ENCODE measurements at places on chromosomes 2 and 18. TPM values are rescaled to one million over a fixed set of nuclear protein-coding genes. Genes with fewer than 3 reads are reported as not detected.

- no peaks in the 10 kb centered on the region for H3K27me3 ChIP-seq
- H3K27ac ChIP-seq = no peak overlapping the region
- no peaks in the 10 kb centered on the region for H3K36me3 ChIP-seq
- no peaks in the 10 kb centered on the region for H3K4me1 ChIP-seq
- H3K4me3 ChIP-seq = no peak overlapping the region
Measured at GRCh38 chr2:23069923-23070322, 315.1 kb upstream of the KLHL29 start.

GRCh38 chr2:235414422-235414821 is 79.4 kb upstream of the AGAP1 start:
- no peaks in the 10 kb centered on the region for H3K4me1 ChIP-seq
- H3K4me3 ChIP-seq = no peak overlapping the region
- no peaks in the 10 kb centered on the region for H3K36me3 ChIP-seq

DNA sequence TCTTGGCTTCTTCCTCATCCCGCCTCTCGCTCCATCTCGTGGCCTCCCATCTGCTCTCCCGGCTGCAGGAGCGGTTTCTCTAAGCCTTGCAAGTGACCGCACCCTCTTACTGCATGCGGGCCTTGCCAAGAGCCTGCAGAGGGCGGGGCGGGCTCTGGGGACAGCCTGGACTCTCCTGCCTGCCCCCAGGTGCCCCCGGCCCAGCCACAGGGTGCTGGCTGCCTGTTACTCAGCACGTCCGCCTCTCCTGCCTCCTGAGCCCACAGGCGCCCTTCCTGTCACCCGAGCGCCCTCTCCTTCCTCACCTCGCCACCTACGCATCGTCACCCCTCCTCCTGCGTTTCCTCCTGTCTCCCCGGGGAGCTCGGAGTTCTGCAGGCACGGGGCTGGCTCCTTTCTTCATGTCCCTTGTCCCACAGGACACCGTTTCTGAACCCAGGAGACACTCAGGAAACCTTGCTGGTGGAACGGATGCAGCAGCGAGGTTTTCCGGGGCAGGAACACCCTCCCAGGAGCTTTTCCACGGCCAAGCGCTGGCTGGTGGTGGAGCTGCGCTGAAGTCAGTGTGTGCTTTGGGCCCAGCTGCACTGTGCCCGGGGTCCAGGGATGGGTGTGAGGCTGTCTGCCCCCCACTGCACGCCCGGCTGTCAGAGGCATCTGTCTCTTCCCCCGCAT is 28.5 kb downstream of the HPCAL1 start:
- peaks cover 26% of the 10 kb centered on the region for H3K4me1 ChIP-seq
- peak overlapping the region; percentile 48 for H3K27ac ChIP-seq
- no peaks in the 10 kb centered on the region for H3K27me3 ChIP-seq
- DNase-seq = peak; percentile 78

GRCh38 chr18:51490860-51491259 is 293.4 kb upstream of the MEX3C start:
- no peak overlapping the region for H3K27ac ChIP-seq
- no peaks in the 10 kb centered on the region for H3K36me3 ChIP-seq

DNA sequence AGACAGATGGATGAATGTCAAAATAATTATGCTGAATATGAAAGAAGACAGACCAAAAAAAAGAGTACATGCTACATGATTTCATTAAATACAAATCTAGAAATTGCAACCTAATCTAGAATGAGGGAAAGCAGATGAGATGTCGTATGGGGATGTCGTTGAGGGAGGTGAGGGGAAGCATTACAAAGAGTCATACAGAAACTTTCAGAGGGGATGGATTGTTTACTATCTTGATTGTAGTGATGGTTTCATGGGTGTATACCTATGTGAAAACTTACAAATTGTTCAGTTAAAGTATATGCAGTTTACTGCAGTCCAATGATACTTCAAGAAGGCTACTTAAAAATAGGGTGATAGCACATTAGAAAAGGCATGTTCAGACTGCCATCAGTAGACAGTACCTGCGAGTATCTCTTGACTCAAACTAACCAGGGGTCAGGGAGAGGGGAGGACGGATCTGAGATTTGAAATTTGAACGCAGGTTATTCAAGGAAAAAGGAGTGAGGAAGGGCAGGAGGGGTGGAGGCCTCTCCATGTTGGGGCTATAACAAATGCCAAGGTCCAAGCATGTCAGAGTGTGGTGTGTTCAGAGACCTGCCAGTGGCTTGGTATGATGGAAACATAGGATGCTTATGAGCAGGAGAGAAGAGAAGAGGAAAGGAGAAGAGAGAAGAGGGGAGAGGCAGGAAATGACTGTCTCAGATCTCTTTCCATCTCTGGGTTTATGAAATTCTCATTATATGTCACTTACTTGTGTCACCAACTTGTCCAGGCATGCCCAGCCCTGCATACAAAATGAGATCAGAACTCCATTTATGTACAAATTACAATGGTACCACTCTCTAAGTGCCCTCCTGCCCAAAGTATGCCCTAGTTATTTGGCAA is 257.3 kb upstream of the CXCR4 start:
- H3K27ac ChIP-seq = no peak overlapping the region
- no peaks in the 10 kb centered on the region for H3K27me3 ChIP-seq
- no peaks in the 10 kb centered on the region for H3K4me1 ChIP-seq

DNA sequence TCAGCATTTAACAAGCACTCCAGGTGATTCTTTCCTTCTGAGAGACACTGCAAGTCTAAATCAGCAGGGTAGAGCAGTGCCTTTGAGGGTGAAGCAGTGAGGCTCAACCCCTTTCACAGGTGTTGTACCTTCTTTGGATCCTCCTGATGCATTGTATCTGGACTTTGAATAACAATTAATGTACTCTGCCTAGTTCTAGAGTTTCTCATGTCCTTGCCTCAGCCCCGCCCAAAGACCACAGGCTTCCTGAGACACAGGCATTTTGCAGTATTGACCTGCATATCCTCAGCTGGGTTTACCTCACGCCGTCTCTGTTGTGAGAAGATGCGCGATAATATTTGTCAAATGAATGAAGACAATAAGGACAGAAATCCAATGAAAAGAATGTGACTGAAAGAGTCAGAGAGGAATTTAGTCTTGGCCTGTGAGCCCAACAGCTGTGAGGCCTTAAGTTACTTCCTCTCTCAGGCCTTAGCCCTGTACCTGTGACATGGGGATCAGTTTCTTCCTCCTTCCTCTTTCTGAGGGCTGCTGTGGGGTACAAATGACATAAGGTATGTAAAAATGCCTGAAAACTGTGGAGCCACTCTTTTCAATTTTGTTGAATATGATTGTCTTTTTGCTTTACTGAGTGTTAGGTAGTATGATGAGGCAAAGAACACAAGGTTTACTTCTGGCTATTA is 43.7 kb downstream of the WIPF1 start:
- H3K4me1 ChIP-seq = no peaks in the 10 kb centered on the region
- no peak overlapping the region for H3K4me3 ChIP-seq
- DNase-seq = no peak
- peak overlapping the region; percentile 52 for H3K27ac ChIP-seq

- no peaks in the 10 kb centered on the region for H3K4me1 ChIP-seq
- H3K4me3 ChIP-seq = no peak overlapping the region
- H3K36me3 ChIP-seq = peaks cover 19% of the 10 kb centered on the region
- no peak overlapping the region for H3K27ac ChIP-seq
- DNase-seq = no peak
- H3K27me3 ChIP-seq = no peaks in the 10 kb centered on the region
Measured at GRCh38 chr2:96249654-96250053, 16.1 kb downstream of the TMEM127 start.

- no peak for DNase-seq
- H3K27ac ChIP-seq = no peak overlapping the region
- H3K36me3 ChIP-seq = no peaks in the 10 kb centered on the region
- no peaks in the 10 kb centered on the region for H3K4me1 ChIP-seq
- no peaks in the 10 kb centered on the region for H3K27me3 ChIP-seq
Measured at GRCh38 chr2:119049968-119050704, 108.1 kb downstream of the MARCO start.

DNA sequence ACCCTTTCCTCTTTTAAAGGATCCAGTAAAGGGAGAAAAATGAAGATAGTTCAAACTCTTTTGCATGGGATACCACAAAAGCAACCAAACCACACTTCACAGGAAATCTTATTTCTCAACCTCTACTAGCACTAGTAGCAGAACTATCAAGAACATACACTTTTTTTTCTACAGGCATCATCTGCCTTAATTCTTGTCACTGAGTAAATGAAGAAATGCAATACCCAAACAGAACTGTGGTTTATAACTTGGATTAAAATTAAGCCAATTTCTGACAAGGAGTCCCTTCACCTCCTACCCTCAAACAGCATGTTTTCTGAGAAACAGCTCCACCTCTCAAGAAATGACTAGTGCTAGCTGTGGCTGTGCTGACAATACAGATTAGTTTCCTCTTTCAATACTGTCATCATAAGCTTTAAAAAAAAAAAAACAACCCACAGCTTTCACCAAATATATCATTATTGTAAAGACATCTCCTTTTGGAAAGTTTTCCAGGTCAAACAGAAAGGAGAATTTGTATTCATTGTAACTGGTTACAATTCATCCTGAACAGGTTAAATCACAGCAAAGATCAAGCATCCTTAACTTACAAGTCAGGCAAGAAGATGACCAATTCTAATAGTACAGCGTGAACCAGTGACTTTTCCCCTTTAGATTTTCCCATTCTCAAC is 44.4 kb downstream of the PTPN2 start:
- H3K4me3 ChIP-seq = no peak overlapping the region
- H3K36me3 ChIP-seq = no peaks in the 10 kb centered on the region
- no peaks in the 10 kb centered on the region for H3K27me3 ChIP-seq
- no peak for DNase-seq
- no peaks in the 10 kb centered on the region for H3K4me1 ChIP-seq
- peak overlapping the region; percentile 91 for H3K27ac ChIP-seq

GRCh38 chr2:234472155-234472554 is 24.7 kb downstream of the ARL4C start:
- H3K27me3 ChIP-seq = no peaks in the 10 kb centered on the region
- no peak for DNase-seq
- no peaks in the 10 kb centered on the region for H3K4me1 ChIP-seq
- no peak overlapping the region for H3K4me3 ChIP-seq

DNA sequence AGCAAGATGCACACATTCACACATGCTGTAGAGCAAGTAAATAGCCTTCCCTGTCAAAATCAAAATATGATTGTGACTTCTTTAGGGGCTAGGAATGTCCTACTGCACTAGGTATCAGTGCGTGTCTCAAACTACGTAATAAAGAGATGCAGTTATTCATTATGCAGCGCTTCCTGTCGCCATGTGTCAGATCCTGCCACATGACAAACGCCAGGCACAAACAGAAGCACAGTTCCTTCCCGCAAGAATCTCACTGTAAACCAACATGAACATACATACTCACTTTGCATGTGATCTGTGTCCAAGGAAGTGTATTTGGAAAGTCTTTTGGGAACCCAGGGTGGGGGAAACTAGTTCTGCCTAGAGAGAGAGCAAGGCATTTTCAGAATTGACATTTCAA is 599.9 kb downstream of the RNF144A start:
- H3K36me3 ChIP-seq = no peaks in the 10 kb centered on the region
- H3K4me1 ChIP-seq = no peaks in the 10 kb centered on the region
- no peak overlapping the region for H3K4me3 ChIP-seq
- no peak overlapping the region for H3K27ac ChIP-seq
- DNase-seq = no peak
- no peaks in the 10 kb centered on the region for H3K27me3 ChIP-seq

GRCh38 chr18:39365836-39366485 is 1800.4 kb upstream of the CELF4 start:
- no peaks in the 10 kb centered on the region for H3K27me3 ChIP-seq
- no peak overlapping the region for H3K27ac ChIP-seq
- H3K4me3 ChIP-seq = no peak overlapping the region
- H3K36me3 ChIP-seq = no peaks in the 10 kb centered on the region

DNA sequence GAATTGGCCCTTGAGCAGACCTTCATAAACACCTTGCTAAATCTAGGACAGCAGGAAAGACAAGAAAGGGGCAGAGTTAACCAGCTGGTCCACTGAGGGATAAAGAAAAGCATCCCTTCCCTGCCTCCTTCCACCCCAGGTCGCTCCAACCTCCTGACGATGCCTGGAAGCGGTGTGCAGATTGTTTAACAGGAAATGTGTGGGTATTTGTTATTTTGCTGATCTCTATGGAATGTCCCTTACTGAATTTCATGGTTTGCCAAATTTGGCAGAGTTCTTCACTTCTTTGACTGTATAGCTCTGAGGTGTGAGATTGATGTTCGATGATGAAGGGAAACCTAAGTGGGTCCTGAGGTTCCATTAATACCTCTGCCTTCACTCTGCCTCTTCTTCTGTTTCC is 72.9 kb downstream of the MAP3K20 start:
- H3K27me3 ChIP-seq = no peaks in the 10 kb centered on the region
- DNase-seq = no peak
- no peaks in the 10 kb centered on the region for H3K4me1 ChIP-seq
- H3K27ac ChIP-seq = no peak overlapping the region
- no peak overlapping the region for H3K4me3 ChIP-seq
- no peaks in the 10 kb centered on the region for H3K36me3 ChIP-seq

DNA sequence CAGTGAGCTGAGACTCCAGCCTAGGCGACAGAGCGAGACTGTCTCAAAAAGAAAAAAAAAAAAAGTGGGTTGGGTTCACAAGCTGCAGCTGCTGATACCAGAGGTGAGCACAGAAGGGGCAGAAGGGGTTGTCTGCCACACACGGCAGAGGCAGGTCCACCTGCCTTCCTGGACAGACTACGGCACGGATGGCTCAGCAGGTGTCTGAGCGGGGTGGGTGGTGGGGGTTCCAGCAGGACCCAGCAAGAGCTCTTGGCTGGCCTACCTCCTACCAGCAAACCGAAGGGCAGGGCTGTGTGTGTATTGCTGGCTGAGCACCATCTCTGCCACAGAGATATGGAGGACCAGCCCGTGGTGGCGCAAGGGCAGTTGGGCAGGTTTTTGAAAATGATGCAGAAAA is 130.4 kb upstream of the ASB18 start:
- no peaks in the 10 kb centered on the region for H3K36me3 ChIP-seq
- no peak for DNase-seq

DNA sequence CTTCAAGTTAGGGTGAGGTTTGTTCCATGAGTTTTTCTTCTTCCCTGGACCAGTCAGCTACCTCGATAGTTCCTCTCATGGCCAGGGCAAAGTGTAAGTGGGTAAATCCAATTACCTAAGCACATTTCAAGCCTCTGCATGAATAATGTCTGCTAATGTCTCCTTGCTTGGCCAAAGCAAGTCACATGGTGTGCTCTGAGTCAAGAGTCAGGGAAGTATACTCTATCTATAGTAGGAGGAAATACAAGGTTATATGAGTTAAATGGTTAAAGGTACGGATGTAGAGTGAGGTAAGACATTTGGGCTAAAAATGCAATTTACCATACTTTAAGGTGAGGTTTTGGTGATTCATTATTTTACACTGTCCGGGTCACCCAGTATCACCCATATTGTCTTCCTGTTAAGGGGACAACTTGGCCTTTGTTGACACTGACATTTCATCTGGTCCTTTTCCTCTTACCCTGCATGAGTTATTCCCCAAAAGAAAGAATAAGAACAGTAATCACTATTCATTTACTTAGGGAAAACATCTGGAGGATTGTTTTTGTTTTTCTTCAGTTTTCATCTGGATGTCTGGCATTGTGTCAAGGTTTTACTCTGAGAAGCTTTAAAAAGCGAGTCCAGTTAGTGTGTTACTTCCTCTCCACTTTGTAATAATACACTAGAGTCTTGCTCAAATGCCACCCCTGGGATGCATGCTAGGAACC is 405.5 kb downstream of the RND3 start:
- no peaks in the 10 kb centered on the region for H3K4me1 ChIP-seq
- no peak overlapping the region for H3K27ac ChIP-seq
- no peak overlapping the region for H3K4me3 ChIP-seq
- H3K27me3 ChIP-seq = no peaks in the 10 kb centered on the region

KATNAL2 gene
- 2.2 TPM for total RNA-seq

HEATR5B gene
- total RNA-seq = 17.9 TPM

EN1 gene
- total RNA-seq = not detected

IL1B gene
- 5.7 TPM for total RNA-seq

SULT1C4 gene
- 0.59 TPM for total RNA-seq

ASB1 gene
- total RNA-seq = 19.3 TPM

CABYR gene
- not detected for total RNA-seq

HTR2B gene
- 0.27 TPM for total RNA-seq

GPBAR1 gene
- 1.1 TPM for total RNA-seq

AFTPH gene
- total RNA-seq = 49.4 TPM

ZBTB7C gene
- 36.4 TPM for total RNA-seq

MARCHF4 gene
- total RNA-seq = 0.58 TPM
